Activated CD8-positive, alpha-beta memory T cell treated with anti-CD3 and anti-CD28 coated beads, Interleukin-2, amount 50 U/mL, for 4 hours (primary cell): ENCODE measurements at places on chromosomes 3 and 15.

GRCh38 chr3:185792955-185793354 lies 31.9 kb downstream of the IGF2BP2 start:
- no peak for DNase-seq

GRCh38 chr3:196739671-196740480 lies at the start of gene PAK2:
PAK2 (plus strand) TSS chr3:196739857; CDS start chr3:196782647, 42,790 bp downstream.
- DNase-seq, result peak; percentile 92

DNA sequence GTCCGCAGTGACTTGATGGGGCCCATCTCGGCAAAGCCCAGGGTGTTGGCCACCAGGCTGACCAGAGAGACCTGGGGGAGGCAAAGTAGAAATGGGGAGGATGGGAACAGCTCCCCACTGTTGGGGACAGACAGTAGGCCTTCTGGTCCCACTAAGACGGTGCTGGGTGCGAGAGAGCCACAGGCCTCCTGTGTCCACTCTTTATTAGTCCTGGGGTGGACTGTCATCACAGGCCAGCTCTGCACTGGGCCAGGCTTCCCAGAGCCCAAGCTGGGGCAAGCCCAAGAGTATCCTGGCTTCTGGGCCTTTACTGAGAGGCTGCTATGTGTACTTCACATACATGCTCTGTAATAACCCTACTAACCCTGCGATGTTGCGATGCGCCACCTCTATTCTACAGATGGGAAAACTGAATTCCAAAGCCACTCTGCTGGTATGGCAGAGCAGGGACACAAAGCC lies 66.4 kb downstream of the EXOG start:
- DNase-seq, result no peak

DNA sequence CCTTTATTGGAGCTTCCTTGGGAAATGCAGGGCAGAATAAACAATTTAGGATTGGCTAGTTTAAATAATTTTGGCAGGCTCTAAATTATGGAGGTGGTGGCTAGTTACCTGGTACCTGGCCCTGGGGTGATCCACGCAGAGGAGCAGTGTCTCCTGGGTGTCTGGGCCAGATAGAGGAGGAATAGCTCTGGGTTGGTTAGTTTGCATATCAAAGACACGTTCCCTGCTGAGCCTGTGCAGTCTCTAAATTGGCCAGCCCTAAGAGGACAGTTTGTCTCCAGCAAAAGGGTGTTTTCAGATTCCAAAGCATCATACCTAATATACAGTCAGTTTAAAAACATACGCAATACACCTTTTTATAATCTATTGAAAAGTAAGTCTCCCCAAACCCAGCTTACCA lies 333.3 kb upstream of the TPM1 start:
- DNase-seq, result no peak

DNA sequence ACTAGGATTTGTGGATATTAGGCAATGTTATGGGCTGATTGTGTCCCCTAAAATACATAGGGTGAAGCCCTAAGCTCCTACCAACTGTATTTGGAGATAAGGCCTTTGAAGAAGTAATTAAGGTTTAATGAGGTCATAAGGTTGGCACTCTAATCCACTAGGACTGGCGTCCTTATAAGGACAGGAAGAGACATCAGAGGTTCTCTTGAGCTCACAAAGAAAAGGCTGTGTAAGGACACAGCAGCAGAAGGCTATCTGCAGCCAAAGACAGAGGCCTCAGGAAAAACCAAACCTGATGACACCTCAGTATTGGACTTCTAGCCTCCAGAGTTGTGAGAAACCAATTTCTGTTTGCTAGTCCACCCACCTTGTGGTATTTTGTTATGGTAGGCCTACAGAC lies 416.7 kb downstream of the ZBTB20 start:
- no peak for DNase-seq

DNA sequence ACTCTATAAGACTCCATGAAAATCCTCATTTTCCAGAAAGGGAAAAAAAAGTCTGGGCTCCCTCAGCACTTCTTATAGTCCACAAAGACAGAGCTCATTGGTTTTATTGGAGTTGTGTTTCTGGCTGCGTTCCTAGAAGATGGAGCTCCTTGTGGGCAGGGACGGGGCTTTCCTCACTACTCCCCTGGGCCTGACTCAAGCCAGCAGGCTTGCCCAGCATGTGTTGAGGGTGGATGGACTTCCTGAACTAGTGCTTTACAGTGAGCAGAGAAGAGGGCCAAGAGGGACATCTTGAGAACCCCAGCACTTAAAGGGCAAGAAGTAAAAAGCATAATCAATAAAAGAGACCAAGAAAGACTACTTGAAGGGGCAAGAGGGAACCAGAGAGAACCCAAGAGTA lies 43.2 kb upstream of the EPHB1 start:
- no peak for DNase-seq

- no peak for DNase-seq
Measured at GRCh38 chr3:124818398-124819091, 68.6 kb downstream of the ITGB5 start.

- DNase-seq, result no peak
Measured at GRCh38 chr3:99410789-99411311, 227.5 kb upstream of the COL8A1 start.

DNA sequence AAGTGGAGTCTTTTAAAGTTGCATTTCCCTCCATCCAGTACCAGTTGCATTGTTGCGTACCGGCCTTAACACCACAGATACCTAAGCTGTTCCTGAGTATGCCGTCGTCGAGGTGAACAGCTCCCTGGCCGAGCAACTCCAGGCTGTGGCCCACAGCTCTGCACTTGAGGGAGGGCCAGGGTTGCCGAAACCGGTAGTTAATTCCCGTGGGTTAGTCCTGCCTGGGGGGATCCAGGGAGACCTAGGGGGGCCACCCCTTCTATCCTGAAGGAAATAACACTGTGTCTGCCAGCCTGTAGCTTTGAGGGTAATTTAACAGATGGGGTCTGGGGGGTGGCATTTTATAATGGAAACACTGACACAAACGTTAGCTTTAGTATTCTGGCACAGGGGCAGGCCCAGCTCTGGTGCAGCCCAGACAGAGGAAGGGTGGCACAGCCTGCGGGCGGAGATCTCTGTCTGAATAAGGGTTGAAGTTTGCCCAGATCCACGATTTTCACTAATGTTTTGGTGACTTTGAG lies 60.8 kb downstream of the RGMA start:
- DNase-seq, result no peak

DNA sequence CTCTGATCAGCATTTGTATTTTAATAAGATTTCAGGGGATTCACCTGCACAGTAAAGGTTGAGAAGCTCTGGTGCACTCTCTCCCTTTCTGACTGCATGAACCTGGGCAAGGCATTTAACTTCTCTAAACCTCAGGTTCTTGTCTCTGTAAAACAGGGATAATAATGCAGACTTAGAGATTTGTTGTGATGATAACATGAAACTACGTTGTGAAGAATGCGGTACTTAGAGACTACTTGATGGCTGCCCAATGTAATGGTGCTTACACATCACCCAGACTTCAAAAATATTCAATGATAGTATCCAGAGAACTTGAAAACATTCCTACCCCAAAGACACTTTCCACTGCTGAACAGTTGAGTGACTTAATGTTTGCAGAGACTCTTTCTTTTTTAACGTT lies 19.8 kb upstream of the TNFSF10 start:
- no peak for DNase-seq

GRCh38 chr3:47870702-47871260 lies 67.8 kb downstream of the DHX30 start:
- DNase-seq, result no peak

- no peak for DNase-seq
Measured at GRCh38 chr15:63034578-63034977, 8.0 kb upstream of the TPM1 start.

- no peak for DNase-seq
Measured at GRCh38 chr3:46852839-46853355, 10.3 kb downstream of the MYL3 start.

DNA sequence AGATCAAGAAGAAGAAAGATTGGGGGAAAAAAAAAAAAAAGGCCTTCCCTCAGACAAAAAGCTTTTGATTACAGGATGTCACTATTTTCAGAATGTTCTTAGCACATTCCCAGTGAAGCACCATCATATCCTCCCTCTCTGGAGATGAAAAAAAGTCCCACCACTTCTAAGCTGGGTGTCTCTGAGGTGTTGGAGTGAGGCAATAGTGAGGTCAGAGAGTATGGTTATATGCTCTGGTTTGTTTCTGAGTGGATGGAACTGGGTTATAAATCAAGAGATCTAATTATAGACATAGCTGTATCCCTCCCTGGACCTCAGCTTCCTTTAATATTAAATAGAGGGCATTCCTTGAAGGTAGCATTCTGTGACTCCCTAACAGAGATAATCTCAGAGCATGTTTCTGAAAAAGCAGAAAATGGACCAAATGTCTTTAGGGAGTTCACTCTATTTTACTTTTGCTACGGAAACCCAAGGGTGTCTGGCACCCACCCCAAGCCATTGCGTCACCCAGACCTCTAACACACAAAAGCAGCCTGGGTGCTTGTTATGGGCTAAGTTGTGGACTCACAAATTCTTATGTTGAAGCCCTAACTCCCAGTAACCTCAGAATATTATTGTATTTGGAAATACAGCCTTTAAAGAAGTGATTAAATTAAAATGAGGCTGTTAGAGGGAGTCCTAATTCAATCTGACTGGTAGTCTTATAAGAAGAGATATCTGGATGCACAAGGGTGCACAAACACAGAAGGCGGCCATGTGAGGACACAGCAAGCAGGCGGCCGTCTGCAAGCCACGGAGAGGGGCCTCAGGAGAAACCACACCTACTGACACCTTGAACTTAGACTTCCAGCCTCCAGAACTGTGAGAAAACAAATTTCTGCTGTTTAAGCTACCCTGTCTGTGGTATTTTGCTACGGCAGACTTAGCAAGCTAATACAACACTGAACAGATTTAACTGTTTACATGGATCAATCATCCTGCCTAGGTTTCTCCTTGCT lies 81.5 kb downstream of the MB21D2 start:
- no peak for DNase-seq

- peak; percentile 59 for DNase-seq
Measured at GRCh38 chr3:49415931-49416601, 3.8 kb downstream of the TCTA start.

- DNase-seq, result no peak
Measured at GRCh38 chr3:16288664-16289063, 23.7 kb downstream of the OXNAD1 start.

- no peak for DNase-seq
Measured at GRCh38 chr3:106816838-106817237, 560.4 kb upstream of the CCDC54 start.

- DNase-seq, result no peak
Measured at GRCh38 chr3:61913701-61914100, 352.3 kb downstream of the PTPRG start.

DNA sequence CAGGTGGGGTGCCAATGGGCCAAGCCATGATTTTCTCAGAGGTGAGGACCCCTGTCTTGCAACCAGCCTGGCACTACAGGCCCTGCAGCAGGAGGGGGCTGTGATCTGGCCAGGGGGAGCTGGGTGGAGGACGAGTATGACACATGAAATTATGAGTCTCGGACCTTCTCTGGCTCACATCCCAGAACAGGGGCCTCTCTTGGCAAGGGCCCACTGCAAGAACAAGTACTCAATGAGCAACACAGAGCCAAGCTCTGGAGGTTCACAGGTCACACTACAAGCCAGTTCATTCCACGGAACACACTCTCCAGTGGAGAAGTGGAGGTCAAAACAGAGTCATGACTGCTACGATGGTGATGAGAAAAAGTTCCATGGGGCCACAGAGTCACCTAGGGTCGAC lies 28.3 kb downstream of the CCDC32 start:
- no peak for DNase-seq

DNA sequence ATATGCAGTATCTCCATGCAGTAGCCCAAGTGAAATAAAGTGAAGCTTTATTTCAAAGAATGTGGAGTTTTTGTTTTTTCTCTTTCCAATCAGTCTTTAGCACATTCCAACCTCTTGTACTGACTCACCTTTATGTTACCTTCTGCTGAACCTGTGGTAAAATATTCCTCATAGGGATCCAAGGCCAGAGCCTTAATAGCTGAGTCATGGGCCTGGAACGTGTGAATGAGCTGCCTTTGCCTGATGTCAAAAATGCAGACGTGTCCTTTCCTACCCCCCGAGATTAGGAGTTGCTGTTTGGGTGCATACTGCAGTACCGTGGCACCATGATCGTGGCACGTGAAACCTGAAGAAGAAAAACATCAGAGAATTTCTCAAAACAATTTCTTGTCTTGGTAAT lies 108.5 kb downstream of the GLDN start:
- no peak for DNase-seq

GRCh38 chr15:54789376-54789775 lies 407.4 kb downstream of the RSL24D1 start:
- no peak for DNase-seq

DNA sequence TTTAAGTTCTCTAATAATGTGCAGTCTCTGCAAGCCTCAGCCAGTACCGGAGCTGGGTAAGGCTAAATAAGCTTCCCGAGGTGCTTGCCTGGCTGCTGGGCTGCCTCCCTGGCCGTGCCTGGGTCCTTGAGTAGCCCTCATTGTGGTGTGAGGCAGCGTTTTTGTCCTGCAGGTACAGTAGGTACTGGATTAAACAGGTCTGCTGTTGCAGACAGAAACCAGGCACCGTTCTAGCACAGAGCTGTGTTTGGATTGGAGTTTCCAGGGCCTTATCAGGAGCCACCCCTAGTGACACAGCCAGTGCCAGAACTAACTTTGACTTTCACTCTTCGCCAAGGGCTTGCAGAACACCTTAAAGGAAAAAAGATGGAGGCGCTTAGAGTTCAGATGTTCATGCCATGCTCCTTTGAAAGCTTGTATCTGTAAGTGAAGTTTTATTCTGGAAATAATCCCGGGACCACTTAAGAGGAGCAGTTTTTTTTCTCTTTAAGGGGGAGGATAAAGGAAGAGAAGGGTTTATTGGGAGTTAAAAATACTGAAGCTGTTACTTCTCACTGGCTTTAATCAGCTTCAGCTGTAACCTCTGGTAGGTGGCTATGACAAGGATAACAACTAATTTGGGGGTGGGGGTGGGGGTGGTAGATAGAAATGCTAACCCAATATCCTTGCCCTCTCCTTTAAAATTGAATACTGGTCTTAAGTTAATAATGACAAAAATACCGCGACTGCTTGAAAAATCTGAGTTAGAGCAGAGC lies 126.8 kb downstream of the MITF start:
- no peak for DNase-seq

DNA sequence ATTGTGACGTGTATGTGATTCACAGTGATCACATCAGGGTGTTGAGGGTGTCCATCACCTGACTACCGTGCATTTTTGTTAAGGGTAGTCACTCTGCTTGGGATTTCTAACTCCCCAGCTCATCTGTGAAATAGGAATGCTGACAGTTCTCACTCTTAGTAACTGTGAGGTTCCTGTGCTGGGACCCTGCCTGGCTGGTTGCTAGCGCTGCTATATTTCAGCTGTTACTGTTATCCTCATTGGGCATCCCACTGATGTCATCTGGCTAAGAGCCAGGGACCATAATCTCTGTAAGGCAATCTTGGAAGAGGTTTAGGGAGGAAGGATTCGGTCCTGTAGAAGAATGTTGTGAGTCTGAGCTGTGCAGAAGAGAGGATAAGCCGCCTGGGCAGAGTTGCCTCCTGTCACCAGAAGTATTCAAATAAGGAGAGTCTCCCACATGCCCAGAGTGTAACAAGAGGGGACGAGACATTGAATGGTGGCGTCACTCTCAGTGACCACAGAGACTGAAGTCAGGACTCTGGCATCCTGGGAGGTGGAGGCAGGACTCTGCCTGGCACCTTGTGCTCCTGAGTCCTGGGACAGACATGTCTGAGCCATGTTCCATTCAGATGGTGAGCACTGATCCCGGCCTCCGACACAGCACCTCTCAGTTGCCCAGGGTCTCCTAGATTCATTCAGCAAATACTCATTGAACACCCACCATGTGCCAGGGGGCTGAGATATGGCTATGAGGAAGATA lies 52.2 kb downstream of the FBLN2 start:
- DNase-seq, result no peak
